ENCODE measurements at places on chromosomes 16 and 17.

DNA sequence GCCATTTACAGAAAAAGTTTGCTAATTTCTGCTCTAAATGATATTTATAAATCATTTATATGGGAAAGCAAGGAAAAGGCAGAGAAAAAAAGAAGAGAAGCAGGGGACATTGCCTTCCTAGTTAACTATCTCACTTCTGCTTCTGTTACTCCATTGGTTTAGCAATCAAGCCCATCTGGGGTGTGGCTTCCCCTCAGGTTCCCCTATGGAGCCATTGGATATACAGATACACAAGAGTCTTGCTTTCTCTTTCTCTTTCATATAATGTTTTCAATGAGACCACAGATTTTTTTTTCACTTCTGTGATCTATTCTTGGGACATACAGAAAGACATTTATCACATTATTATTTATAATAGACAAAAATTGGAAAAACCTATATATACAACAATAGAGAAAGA lies 105.6 kb upstream of the TOM1L1 start:
- DNase-seq = no peak

GRCh38 chr17:10789694-10790271 lies 14.1 kb downstream of the TMEM238L start:
- no peak for DNase-seq

- DNase-seq = no peak
Observed at GRCh38 chr17:1711804-1712203, 1.6 kb upstream of the TLCD2 start.

DNA sequence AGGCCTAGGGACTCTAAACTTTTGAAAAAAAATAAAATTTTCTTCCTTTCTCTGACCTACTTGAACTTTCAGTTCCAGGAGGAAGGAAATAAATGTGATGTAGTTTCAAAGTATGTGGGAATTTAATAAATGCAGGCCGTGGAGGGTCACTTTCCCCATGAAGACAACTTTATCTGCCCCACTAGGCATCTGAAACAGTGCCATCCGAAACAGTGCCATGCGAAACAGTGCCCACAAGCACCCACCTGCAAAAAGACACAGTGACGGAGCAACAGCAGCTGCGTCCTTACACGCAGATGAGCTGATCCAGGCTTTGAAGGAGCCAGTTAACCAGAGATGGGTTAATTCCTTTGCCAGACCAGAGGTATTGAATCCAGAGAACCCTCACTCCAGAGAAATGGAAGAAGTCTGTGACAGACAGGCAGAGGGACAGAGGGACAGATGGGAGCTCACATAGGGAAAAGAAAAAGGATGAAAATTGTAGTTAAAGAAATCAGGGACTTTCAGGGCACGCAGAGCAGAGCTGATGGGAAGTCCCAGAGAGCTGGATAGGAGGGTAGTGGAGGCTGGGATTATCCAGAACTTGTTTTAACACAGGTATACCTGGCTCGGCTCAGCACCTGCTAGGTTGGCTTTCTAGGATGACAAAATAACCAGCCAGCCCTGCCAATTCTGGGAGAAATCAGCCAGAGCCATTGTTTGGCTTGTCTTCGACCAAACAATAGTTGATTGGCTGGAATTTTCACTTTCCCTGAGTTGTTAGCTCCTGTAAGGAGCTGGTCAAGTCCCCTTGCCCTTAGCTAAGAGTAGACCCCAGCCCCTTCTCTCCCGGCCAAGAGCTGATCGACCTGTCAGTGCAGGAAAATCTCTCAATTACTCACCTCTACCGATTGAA lies 17.1 kb upstream of the HOXB13 start:
- DNase-seq = no peak

DNA sequence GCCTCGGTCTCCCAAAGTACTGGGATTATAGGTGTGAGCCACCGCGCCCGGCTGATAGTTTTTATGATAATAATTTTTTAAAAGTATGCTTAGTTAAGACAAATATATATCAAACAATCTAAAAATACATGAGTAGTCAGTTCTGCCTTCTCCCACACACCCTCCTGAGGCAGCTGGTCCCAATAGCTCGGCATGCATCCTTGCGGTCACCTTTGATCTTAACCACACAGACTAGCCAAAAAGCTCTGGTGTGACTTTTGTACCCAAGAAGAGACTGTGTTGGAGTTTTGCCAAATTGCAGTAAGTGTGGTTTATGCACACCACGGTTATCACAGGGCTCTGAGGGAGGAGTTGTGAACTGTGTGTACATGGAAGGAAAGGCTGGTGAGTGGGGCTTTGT lies 25.6 kb downstream of the ATP6V0A1 start:
- DNase-seq = no peak

- no peak for DNase-seq
Observed at GRCh38 chr17:44071198-44071520, 624 bp downstream of the G6PC3 start.

GRCh38 chr16:72996291-72997062 lies 51.5 kb downstream of the ZFHX3 start:
- DNase-seq = no peak

- no peak for DNase-seq
Observed at GRCh38 chr16:79621027-79621426, 20.5 kb upstream of the MAF start.

- DNase-seq = no peak
Observed at GRCh38 chr17:68293490-68294195, 2.3 kb downstream of the ARSG start.

DNA sequence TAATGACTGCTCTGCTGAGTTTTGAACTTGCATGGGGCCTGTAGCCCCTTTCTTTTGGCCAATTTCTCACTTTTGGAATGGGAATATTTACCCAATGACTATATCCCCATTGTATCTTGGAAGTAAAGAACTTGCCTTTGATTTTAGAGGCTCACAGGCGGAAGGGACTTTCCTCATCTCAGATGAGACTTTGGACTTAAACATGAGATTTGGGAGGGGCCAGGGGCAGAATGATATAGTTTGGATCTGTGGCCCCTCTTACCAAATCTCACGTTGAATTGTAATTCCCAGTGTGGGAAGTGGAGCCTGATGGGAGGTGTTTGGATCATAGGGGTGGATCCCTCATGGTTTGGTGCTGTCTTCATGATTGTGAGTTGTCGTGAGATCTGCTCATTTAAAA lies 42.7 kb upstream of the SDK2 start:
- DNase-seq = no peak

GRCh38 chr17:56269556-56270389 lies 116.5 kb downstream of the ANKFN1 start:
- no peak for DNase-seq

DNA sequence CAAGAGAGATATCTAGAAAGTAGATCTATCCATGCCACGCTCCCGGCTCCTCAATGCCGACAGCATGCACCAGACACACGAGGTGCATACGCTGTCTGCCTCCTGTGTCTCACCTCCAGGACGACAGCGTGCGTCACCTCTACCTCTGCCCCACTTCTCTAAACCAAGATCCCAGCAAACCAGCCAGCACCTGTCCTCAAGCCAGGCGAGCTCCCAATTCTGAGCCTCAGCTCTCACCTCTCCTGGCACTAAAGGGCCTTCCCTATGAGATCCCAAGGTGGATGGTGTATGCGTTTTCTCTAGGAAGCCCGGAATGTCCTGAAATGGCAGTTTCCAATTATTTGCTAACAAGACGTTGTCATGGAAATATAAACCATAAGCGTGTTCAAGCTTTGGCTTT lies 36.2 kb upstream of the RCVRN start:
- DNase-seq = no peak

- no peak for DNase-seq
Observed at GRCh38 chr17:51507444-51507843, 247.1 kb downstream of the UTP18 start.

DNA sequence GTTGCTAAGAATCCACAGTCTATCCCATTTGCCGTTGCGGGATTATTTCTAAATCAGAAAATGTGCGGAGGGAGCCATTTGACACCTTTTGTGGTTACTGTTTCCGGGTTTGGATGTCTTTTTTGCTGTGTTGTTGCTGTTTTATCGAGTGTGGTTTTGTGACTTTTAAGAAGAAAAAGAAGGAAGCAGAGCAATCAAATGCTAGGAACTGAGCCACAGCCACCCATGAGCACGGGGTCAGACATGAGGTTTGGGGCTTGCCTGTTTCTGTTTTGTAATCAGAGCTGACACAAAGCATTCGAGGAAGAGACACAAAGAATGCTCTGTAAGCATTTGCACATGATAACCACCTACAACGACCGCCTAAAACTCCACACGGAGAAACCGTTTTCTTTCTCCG lies 53.1 kb upstream of the CHMP6 start:
- DNase-seq = no peak

GRCh38 chr17:82938486-82938872 lies 98.7 kb upstream of the ZNF750 start:
- DNase-seq = no peak

DNA sequence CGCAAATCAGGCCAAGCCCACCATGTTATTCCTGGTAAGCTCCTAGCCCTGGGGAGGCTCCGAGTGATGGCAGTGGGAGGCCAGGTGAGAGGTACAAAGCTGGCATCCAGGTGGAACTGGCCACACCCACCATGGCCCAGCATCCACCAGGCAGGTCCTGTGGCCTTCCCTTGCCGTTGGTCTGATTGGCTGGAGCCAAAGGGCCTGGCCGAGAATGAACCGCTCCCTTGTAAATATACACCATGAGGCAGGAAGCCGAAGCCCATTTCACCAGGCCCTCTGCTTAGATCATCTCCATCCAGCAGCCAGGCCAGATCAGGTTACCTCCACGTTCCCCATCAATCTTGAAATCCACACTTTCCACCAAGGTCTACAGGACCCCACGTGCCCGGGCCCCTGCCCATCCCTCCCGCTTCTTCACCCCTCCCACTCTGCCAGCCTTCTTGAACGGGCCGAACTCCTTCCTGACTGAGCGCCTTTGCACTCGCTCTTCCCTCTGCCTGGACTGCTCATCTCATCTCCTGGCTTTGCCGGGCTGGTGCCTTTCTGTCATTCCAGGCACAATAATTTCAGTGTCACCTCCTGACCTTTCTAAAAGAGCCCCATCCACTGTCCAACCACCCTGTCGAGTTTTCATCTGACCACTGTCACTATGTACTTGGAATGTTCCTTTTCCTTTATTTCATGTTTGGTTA lies 5.8 kb downstream of the SOCS1 start:
- DNase-seq = no peak

DNA sequence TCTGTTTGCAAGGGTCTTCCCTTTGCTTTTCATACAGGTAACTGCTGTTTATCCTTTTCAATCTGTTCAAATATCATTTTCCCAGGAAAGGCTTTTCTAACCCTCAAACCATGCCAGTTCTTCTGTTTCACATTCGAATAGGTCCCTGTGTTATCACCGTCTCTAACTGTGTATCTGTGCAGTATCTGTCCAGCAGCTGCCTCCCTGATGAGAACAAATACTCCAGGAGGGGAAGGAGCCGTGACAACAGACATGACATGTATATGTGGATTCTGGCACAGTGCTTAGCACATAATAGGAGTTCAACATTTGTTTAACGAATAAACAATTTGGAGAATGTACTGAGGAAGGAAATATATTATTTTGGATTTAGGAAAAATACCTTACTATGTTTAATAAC lies 95.7 kb downstream of the STX8 start:
- no peak for DNase-seq

DNA sequence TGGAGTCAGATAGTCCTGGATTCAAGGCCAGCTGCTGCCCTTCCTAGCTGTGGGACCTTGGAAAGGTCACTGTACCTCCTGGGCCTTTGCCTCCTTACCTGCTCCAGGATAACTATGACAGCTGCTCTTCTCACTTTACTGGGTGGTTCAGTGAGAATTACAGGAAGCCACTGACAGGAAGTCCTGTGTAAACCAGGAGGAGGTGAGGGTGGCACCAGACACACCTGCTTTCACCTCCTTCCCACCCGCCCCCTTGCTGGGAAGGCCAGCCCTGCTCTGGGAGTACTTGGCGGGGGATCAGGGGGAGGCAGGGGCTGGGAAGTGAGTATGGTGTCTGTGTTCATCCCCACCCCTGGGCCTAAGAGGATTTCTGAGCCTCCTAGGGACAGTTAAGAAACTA lies 42.6 kb downstream of the CPNE2 start:
- no peak for DNase-seq

- DNase-seq = no peak
Observed at GRCh38 chr16:84690088-84690819, 9.5 kb upstream of the USP10 start.

- no peak for DNase-seq
Observed at GRCh38 chr17:39603304-39604016, 4.3 kb downstream of the NEUROD2 start.

DNA sequence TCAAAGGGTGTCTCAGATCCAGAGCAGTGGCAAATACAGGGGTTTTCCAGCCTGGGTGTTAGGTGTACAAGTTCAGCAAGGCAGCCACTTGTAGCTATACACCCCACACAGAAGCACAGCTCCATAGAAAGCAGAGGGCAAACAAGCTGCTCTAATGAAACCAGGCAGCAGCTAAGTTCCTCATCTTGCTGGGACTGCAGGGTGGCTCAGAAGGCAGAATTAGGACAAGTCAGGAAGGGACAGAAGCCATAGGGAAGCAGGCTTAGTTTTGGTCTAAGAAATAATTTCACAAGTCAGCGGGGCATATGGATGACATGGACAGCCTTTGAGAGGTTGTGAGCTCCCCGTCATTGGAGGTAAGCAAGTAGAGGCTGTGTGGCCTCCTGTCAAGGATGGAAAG lies 23.7 kb downstream of the CNGB1 start:
- DNase-seq = no peak

DNA sequence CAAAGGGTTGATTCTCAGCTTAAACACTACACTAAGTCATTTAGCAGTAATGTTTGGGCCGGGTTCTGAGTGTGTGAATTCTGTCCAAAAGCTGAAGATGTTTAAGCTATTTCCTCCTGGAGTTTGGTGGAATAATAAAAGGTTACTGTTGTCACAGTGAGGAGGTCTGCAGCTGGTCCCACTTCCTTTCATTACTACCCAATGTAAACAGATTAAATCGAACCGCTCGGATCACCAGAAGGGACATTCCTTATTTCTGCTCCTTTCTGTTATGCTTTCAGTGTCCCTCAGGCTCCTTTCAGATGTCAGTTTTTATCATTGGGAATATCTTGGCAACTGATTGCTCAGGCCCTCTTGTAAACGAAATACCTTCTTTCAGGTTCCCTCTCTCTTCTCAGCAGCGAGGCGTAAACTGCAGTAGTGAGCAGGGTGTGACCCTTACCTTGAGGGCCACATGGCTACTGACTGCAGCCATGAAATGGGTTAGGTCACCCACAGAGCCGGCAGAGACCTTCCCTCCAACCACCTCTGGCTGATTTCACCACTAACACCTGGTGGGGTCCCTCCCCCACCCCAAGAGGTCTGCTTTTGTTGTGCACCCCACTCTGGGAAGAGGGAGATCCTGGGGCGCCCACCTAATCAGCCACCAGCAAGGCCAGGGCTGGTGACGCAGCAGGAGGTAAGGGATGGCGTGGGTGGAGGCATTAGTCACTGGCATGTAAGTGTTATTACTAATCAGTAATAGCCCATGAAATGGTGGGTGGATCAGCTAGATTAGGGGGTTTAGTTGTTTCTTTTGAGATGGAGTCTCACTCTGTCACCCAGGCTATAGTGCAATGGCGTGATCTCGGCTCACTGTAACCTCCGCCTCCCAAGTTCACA lies 117.6 kb downstream of the VPS53 start:
- no peak for DNase-seq

- peak; percentile 48 for DNase-seq
Observed at GRCh38 chr16:62041401-62041800, 5.2 kb upstream of the CDH8 start.

GRCh38 chr16:24975428-24975889 lies 39.7 kb downstream of the ARHGAP17 start:
- DNase-seq = no peak

- DNase-seq = no peak
Observed at GRCh38 chr17:74824961-74825627, 34.6 kb downstream of the GRIN2C start.

GRCh38 chr16:31274831-31275816 lies 15.3 kb downstream of the ITGAM start:
- DNase-seq = no peak
